ENCODE measurements at places on chromosomes 12 and 14.
A peak's percentile ranks its signal among the peaks of the same experiment; 100 is the strongest.

- peak overlapping the region; percentile 93 for H3K27ac ChIP-seq
- peak; percentile 46 for DNase-seq
- peak overlapping the region; percentile 64 for H3K4me3 ChIP-seq
- no peaks in the 10 kb centered on the region for H3K36me3 ChIP-seq
- no peaks in the 10 kb centered on the region for H3K27me3 ChIP-seq
- H3K4me1 ChIP-seq = peaks cover 45% of the 10 kb centered on the region
These were observed 58.5 kb downstream of the SLC4A8 start for GRCh38 chr12:51482929-51483697.

- H3K4me3 ChIP-seq = no peak overlapping the region
- peak overlapping the region; percentile 92 for H3K27ac ChIP-seq
- H3K4me1 ChIP-seq = peaks cover 84% of the 10 kb centered on the region
- no peak for DNase-seq
- H3K27me3 ChIP-seq = no peaks in the 10 kb centered on the region
These were observed 74.2 kb downstream of the GNS start for GRCh38 chr12:64685050-64685449.

DNA sequence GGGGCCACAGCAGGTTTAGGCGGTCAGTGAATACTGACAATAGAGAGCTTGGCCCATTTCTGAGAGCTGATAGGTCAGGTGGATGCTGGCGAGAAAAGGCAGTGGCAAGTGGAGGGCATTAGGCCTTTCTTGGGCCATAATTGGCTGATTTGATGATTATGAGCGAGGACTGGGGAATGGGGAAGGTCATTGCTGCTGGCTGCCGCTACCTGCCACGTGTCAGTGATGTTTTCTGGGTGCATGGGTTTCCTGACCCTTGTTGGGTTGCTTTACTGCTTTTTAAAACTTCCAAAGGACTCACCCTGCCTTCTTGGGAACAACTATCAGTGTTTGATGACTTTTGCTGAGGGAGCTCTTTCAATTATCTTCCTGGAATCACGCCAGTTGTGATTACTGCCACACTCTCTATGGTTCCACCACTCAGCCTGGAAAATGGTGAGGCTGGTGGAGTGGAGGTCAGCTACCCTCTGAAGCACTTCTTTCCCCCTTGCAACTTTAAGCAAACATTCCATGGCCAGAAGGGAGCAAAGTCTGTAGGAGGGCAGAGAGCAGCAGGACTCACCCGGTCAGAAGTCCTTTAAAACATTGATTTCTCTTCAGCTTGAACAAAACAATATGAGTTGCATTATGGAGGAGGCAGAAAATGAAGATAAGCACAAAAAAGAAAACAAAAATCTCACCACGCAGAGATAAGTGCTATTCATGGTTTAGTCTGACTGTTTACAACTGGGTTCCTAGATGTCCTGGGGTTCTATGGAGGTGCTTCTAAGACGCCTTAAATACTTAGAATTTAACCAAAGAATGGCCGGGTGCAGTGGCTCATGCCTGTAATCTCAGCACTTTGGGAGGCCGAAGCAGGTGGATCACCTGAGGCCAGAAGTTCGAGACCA, 12.1 kb upstream of the SLC10A1 start:
- no peaks in the 10 kb centered on the region for H3K36me3 ChIP-seq
- no peak overlapping the region for H3K4me3 ChIP-seq
- H3K4me1 ChIP-seq = no peaks in the 10 kb centered on the region
- no peaks in the 10 kb centered on the region for H3K27me3 ChIP-seq
- DNase-seq = no peak

DNA sequence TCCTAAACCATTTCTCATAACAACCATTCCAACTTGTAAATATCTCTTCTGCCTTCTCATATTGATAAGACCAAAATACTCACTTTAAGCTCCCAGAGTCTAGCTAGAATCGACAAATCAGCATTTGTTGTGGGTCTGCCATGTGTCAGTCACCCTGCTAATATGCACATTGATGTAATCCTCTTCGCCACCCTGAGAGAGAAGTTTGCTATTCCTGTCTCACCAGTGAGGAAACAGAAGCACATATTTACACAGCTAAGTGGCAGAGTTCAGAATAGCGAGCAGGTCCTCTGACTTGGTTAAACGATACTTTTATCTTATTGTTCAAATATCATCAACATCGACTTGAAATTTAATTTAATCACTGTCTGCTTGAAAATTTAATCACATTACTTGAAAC, 142.1 kb downstream of the ANO4 start:
- no peak overlapping the region for H3K27ac ChIP-seq
- no peaks in the 10 kb centered on the region for H3K27me3 ChIP-seq
- H3K4me1 ChIP-seq = no peaks in the 10 kb centered on the region
- H3K36me3 ChIP-seq = no peaks in the 10 kb centered on the region
- DNase-seq = no peak
- no peak overlapping the region for H3K4me3 ChIP-seq

GRCh38 chr14:100239211-100239839, 381 bp downstream of the YY1 start:
- peaks cover 74% of the 10 kb centered on the region for H3K36me3 ChIP-seq
- peak overlapping the region; percentile 95 for H3K27ac ChIP-seq
- H3K27me3 ChIP-seq = no peaks in the 10 kb centered on the region
- peak overlapping the region; percentile 85 for H3K4me3 ChIP-seq
- H3K4me1 ChIP-seq = peaks cover 59% of the 10 kb centered on the region

DNA sequence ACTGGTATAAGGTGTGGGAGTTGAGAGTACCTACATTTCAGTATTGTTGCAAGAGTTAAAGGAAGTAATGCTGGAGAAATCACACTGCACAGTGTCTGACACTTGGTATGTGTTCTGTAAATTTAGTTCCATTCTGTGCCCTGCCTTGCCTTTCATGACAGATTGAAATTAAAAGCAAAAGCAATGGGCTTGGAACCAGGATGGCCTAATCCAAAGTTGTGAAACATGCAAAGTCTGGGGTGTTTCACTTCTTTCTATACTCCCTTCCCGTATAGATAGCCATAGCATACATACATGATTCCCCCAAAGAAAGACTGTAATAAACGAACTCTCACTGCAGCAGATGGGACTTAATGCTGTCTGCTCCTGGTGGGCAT, 281.1 kb downstream of the NRXN3 start:
- no peaks in the 10 kb centered on the region for H3K36me3 ChIP-seq
- H3K27ac ChIP-seq = no peak overlapping the region
- no peaks in the 10 kb centered on the region for H3K4me1 ChIP-seq
- no peaks in the 10 kb centered on the region for H3K27me3 ChIP-seq

- H3K4me3 ChIP-seq = no peak overlapping the region
- no peaks in the 10 kb centered on the region for H3K27me3 ChIP-seq
- no peak overlapping the region for H3K27ac ChIP-seq
These were observed 2.3 kb downstream of the CFL2 start for GRCh38 chr14:34711796-34712712.

DNA sequence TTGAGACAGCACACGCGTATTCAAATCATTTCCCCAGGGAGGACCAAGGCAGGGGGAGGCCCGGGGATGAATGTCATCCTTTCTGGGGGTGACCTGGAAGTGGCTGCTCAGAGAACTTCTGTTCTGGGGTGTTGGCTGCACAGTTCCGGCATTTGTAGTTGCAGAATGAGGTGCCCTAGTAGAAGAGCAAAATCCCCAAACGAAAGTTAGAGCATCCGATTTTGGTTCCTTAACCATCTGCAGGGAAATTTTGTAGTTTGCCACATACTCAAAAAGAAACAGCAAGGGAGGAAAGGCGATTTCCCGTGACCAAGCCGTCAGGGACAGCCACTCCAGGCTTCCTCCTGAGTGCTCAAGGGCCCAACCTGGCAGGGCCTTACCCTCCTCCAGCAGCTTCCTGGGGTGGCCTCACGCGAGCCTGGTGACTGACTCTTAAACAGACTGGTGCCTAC, 13.0 kb upstream of the TRAF3 start:
- DNase-seq = no peak
- H3K4me1 ChIP-seq = peaks cover 9% of the 10 kb centered on the region

DNA sequence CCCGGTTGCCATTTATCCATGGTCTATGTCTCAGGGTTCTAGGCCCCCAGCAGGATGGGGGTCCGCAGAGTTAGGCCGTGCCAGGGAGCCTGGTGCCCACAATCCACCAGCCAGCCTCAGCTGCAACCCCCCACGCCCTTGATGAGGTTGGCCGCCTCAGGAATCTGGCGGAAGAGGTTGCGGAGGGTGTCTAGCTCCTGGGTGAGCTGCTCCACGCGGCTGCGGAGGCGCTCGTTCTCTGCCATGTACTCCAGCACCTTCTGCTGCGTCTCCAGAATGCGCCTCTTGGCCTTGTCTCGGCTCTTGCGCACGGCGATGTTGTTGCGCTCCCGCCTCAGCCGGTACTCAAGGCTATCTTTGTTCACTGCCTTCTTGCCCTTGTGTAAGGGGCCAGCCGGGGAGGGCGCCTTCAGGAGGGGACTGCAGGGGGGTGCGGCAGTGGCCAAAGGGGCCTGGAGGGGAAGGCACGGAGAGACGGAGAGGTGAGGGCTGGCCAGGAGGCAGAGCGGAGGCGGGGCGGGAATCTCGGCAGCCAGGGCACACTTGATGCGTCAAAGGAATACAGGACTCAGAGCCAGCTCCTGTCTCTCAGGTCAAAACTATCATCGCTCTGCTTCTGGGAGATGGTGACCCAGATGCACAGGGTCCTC, 1.6 kb downstream of the CEBPE start:
- peaks cover 53% of the 10 kb centered on the region for H3K4me1 ChIP-seq
- no peak overlapping the region for H3K27ac ChIP-seq
- no peaks in the 10 kb centered on the region for H3K36me3 ChIP-seq
- DNase-seq = no peak
- H3K4me3 ChIP-seq = no peak overlapping the region
- H3K27me3 ChIP-seq = no peaks in the 10 kb centered on the region

DNA sequence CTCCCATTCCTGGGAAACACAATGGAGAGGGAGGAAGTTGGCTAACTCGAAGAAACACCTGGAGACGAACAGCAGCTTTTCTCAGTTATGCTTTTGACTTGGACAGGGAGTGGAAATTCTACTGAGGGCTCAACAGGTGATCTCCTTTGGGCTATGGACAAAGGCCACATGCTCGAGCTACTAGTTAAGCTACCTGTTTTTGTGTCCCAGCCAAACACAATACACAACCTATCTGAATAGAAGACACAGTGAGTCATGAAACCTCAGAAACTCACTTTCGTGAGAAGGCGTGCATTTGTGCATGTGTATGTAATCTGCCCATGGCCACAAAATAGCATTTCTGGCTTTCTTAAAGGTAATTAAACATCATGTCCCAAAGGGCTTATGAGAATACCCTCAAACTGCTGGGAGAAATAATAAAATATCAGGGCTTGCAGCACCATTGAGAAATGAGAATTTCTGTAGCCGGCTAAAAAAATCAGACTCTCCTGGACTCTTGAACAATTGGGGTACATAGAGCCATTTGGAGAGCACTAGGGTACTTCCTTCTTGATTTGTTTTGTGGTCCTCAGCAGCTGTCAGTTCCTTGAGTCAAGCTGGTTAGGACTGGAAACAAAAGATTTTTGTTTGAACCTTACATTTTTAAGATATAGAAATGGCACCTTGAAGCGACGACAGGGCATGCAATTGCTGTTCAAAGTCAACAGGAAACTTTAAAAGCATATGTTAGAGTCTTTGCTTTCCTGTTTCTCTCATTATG, 85.5 kb upstream of the PTHLH start:
- no peaks in the 10 kb centered on the region for H3K36me3 ChIP-seq
- H3K27ac ChIP-seq = no peak overlapping the region
- H3K4me3 ChIP-seq = no peak overlapping the region
- peaks cover 1% of the 10 kb centered on the region for H3K4me1 ChIP-seq
- no peak for DNase-seq
- peaks cover 7% of the 10 kb centered on the region for H3K27me3 ChIP-seq

GRCh38 chr12:2334689-2335088, 281.9 kb downstream of the CACNA1C start:
- no peak for DNase-seq
- peaks cover 6% of the 10 kb centered on the region for H3K4me1 ChIP-seq
- H3K36me3 ChIP-seq = no peaks in the 10 kb centered on the region
- H3K27ac ChIP-seq = no peak overlapping the region
- peaks cover 8% of the 10 kb centered on the region for H3K27me3 ChIP-seq

DNA sequence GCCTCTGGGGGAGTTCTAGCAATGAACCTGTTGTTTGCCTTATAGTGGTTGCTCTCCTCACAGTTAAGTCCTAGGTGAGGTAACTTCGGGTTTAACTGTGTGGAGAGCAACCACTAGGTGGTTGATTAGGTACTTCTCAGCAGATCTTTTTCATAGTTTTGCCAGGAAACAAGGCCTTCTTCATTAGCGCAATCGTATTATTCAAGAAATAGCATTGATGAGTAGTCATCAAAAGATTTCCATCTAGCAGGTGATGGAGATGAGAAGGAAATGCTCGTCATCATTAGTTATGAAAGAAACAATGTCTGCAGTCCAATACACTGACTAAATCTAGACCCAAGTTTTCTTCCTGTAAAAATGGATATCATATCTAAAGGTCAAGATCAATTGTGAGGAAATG, 923.3 kb downstream of the AACS start:
- H3K4me1 ChIP-seq = peaks cover under 1% of the 10 kb centered on the region
- H3K4me3 ChIP-seq = no peak overlapping the region
- peaks cover 27% of the 10 kb centered on the region for H3K27me3 ChIP-seq
- no peaks in the 10 kb centered on the region for H3K36me3 ChIP-seq

GRCh38 chr12:68867606-68868005, 59.6 kb downstream of the MDM2 start:
- no peak overlapping the region for H3K4me3 ChIP-seq
- peaks cover 26% of the 10 kb centered on the region for H3K36me3 ChIP-seq
- no peak for DNase-seq
- H3K27me3 ChIP-seq = no peaks in the 10 kb centered on the region
- no peak overlapping the region for H3K27ac ChIP-seq

- H3K4me1 ChIP-seq = no peaks in the 10 kb centered on the region
- H3K27ac ChIP-seq = no peak overlapping the region
- DNase-seq = no peak
- peaks cover 54% of the 10 kb centered on the region for H3K27me3 ChIP-seq
- no peaks in the 10 kb centered on the region for H3K36me3 ChIP-seq
These were observed 139.6 kb downstream of the HMGA2 start for GRCh38 chr12:65963862-65964240.

DNA sequence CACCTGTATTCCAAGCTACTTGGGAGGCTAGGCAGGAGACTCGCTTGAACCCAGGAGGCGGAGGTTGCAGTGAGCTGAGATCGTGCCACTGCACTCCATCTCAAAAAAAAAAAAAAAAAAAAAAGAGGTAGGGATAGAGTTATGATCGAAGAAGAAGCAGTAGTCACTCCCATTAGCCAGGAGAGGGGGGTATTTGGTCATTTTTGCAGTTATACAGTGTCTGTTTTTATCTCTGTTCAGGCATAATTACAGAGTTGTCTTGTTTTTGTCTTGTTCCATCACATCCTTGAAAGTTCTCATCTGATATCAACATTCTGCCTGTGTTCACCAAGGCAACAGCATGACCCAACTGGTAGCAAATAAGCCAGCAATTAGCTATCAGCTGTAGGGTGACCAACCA, 98.5 kb upstream of the TMPO start:
- DNase-seq = no peak
- no peak overlapping the region for H3K4me3 ChIP-seq
- no peaks in the 10 kb centered on the region for H3K4me1 ChIP-seq
- no peaks in the 10 kb centered on the region for H3K36me3 ChIP-seq
- no peak overlapping the region for H3K27ac ChIP-seq

Measured in activated T-cell treated with anti-CD3 and anti-CD28 coated beads, Interleukin-2, amount 50 U/mL, for 24 hours (primary cell).